Upper lobe of right lung (tissue), 1 donor: ENCODE measurements at places on chromosomes 12 and 14. TPM values are rescaled to one million over a fixed set of nuclear protein-coding genes. Genes with fewer than 3 reads are reported as not detected.

DNA sequence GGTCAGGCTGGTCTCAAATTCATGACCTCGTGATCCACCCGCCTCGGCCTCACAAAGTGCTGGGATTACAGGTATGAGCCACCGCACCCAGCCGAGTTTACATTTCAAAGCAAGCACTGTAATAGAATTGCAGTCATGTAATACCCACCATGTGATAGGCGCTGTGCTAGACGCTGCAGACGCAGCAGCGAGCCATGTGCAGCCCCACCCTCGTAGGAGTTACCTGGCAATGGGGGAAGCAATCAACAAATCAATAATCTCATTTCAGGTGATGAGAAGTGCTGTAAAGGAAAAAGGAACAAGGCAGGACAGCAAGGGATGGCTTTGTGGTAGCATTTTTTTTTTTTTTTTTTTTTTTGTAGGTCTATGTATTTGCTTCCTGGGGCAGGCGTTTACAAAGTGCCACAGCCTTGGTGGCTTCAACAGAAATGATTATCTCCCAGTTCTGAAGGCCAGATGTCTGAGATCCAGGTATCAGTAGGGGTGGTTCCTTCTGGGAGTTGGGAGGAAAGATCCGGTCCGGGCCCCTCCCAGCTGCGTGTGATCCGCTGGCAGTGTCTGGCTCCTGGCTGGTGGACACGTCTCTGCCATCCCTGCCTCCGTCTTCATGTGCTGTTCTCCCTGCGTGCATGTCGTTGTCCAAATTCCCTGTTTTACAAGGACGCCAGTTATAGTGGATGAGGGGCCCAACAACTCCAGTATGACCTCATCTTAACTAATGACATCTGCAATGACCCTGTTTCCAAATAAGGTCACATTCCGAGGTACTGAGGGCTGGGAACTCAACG, 72.8 kb downstream of the TNFAIP2 start:
- DNase-seq = no peak
- H3K27ac ChIP-seq = no peak overlapping the region
- no peaks in the 10 kb centered on the region for H3K27me3 ChIP-seq

GRCh38 chr12:101117842-101118241, 92.2 kb downstream of the SLC5A8 start:
- no peak overlapping the region for H3K4me3 ChIP-seq
- H3K27me3 ChIP-seq = no peaks in the 10 kb centered on the region
- H3K4me1 ChIP-seq = no peaks in the 10 kb centered on the region
- H3K36me3 ChIP-seq = no peaks in the 10 kb centered on the region

DNA sequence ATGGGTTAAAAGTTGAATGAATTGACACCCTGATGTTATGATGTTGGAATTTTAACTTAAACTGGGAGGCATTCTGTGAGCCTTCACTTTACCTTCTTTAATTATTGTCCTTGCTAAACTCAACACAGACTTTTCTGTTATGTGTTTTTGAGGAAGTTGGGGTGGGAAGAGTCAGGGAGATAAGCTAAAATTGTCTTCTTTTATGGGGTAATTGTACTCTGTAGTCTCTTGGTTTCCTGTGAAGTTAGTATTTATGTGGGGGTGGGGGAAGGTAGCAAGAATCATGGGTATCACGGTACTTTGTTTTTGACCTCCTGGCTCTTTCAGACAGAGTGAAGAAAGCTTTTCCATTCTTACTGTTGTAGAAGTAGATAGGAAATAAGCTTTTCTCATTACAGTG, 32.9 kb downstream of the RAB21 start:
- H3K4me3 ChIP-seq = no peak overlapping the region
- no peak for DNase-seq
- H3K36me3 ChIP-seq = peaks cover 64% of the 10 kb centered on the region
- peaks cover 4% of the 10 kb centered on the region for H3K4me1 ChIP-seq

DNA sequence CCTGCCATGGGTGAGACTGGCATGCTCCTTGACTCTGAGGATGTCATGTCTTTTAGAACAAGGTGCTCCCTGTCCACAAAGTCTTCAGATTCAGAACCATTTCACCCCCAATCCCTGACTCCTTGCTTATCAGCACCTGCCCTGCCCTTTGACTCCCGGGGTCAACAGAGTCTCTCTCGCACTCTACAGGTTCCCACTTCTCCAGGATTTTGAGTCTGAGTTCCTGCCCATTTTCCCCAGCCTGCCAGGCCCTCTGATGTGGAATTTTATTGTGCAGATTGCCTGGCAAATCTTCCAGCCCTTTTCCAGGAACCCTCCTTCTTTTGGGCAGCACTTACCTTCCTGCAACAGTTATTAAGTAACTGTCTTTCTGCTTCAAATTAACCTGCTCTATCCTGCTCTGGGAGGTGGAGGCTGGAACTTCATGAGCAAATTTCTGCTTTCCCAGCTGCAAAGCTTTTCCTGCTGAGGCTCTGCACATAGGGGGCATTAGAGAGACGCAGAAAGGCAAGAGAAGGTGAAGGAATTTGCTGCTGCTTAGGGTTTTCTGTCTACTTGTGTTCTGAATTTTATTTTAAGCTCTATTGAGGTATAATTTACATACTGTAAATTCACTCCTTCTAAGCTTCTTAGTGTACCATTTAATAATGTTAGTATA, 259.1 kb downstream of the PCNX1 start:
- no peak for DNase-seq
- H3K27ac ChIP-seq = no peak overlapping the region

- H3K4me1 ChIP-seq = peaks cover 9% of the 10 kb centered on the region
- no peak overlapping the region for H3K4me3 ChIP-seq
- no peak overlapping the region for H3K27ac ChIP-seq
These were observed 30.9 kb upstream of the ANKRD9 start for GRCh38 chr14:102540315-102541028.

DNA sequence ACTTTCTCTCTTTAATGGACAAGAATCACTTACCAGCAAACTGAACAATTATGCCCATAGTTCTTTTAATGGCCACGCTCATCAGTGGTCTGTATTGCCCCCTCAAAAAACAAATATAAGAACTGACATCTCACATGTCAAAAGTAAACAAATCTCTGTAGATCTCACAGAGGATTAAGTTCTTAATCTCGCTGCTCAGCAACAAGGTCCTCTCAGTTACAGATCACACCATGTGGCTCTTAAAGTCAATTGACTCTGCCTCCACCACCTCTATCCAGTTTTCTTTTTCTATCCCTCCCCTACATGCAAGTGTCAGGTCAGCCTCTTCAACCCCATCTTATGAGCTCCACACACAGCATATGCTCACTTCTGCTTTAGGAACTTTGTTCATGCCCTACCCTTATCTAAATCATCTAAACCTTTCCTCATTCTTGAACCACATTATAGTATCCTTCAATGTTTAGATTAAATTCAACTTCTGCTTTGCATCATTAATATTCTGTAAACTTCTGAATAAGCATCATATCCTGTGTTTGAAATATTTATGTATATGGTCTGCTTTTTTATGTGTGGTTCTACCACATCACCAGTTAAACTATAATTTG, 7.2 kb downstream of the ADAM20 start:
- H3K27ac ChIP-seq = no peak overlapping the region
- no peaks in the 10 kb centered on the region for H3K4me1 ChIP-seq
- H3K4me3 ChIP-seq = no peak overlapping the region
- peaks cover 13% of the 10 kb centered on the region for H3K36me3 ChIP-seq

DNA sequence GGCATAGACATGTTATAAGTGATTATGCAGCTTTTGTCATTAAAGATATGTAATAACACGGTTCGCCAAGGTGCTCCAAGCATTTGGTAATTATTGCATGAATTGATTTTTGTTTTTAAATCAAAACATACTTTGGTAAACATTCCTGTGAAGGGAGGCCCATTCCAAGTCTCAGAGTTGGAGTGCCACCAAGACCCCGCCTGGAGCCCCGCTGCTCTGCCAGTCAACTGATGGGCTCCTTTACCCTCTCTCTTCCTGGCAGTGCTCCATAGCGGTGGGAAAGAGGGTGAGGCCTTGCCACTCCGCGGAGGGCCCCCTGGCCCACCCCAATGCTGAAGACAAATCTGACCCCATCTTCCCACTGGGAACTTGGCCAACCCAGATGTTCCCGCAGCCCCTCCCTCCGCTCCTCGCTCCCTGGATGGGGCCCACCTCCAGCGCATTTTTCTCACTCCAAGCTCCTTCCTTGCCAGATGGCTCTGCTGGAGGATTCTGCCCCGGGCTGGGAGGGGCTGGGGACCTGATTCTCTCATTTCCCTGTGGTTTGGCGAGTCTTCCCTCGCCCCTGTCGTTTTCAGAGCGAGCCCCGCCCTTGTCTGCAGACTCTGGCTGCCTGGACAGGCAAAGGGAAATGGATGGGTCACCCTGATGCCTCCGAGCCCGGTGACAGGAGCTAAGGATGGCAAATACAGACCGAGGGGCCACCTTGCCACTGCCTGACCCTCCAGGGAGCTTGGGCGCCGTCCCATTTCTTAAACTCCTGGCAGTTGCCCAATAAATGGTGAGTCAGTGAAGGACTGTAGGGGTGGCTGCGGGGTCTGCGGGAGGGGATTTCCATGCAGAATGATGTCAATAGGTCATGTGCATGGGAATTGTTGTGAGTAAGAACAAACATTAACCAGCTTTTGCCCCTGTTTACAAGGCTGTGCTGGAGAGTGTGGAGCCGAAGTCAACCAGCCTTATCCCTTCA, 9.2 kb upstream of the PAPLN start:
- H3K36me3 ChIP-seq = peaks cover 3% of the 10 kb centered on the region
- H3K27ac ChIP-seq = no peak overlapping the region
- no peaks in the 10 kb centered on the region for H3K27me3 ChIP-seq
- H3K4me3 ChIP-seq = no peak overlapping the region
- peaks cover 19% of the 10 kb centered on the region for H3K4me1 ChIP-seq

GRCh38 chr14:26925876-26926584, 328.2 kb upstream of the NOVA1 start:
- no peaks in the 10 kb centered on the region for H3K36me3 ChIP-seq
- H3K27me3 ChIP-seq = no peaks in the 10 kb centered on the region
- H3K27ac ChIP-seq = no peak overlapping the region
- H3K4me1 ChIP-seq = no peaks in the 10 kb centered on the region
- DNase-seq = peak; percentile 72

- H3K27ac ChIP-seq = peak overlapping the region; percentile 59
- no peaks in the 10 kb centered on the region for H3K27me3 ChIP-seq
- DNase-seq = no peak
- peaks cover 31% of the 10 kb centered on the region for H3K4me1 ChIP-seq
- no peaks in the 10 kb centered on the region for H3K36me3 ChIP-seq
These were observed 26.8 kb downstream of the PCNX1 start for GRCh38 chr14:70934084-70934483.

- H3K36me3 ChIP-seq = no peaks in the 10 kb centered on the region
- H3K27ac ChIP-seq = no peak overlapping the region
- no peaks in the 10 kb centered on the region for H3K27me3 ChIP-seq
These were observed 1.5 kb upstream of the GALNT6 start for GRCh38 chr12:51392556-51393237.

DNA sequence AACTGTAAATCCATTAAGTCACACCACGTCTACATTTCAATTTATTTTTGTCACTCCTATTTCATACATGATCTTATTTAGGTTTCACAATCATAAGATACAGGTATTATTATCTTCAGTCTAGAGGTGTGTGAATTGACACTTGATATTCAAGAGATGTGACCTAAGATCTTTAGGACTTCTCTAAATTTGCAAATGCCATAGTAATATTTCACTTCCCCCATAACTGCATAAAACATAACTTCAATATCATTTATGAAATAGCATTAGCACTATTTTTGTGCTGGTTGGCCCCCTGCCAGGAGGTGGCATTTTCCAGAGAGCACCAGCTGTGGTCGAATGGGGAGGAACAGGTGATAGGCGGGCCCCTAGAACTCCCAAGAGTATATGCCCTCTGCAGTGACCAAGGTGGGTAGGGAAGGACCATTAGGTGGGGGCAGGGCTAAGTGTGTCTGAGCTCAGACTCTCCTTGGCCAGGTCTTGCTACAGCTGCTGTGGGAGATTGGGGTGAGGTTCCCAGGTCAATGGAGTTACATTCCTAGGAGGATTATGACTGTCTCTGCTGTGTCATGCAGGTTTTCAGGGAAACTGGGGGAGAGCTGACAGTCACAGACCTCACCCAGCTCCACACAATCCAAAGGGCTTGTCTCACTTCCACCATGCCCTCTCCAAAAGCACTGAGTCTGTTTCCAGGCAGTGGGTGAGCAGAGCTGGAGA, 49.2 kb upstream of the ERGIC2 start:
- no peak overlapping the region for H3K4me3 ChIP-seq
- no peaks in the 10 kb centered on the region for H3K36me3 ChIP-seq
- no peaks in the 10 kb centered on the region for H3K27me3 ChIP-seq
- H3K4me1 ChIP-seq = no peaks in the 10 kb centered on the region
- no peak overlapping the region for H3K27ac ChIP-seq

DNA sequence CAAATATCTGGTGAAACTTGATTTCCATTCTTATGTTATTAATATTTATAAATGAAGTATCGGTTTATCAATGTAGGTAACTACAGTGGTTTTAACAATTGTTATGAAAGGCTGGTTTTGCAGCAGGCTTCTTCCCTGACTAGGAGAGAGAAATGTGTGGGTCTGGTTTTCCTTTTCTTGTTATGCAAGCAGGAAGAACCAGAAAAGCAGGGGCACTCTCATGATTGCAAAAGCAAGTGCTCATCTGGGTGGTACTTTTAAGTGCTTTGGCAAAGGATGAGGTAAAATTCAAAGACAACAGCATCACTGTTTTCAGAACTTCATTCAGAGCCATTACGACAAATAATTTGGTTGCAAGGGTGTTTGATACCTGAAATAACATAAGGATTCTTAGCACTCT, 105.6 kb downstream of the PTPRO start:
- H3K27ac ChIP-seq = no peak overlapping the region
- H3K36me3 ChIP-seq = no peaks in the 10 kb centered on the region
- H3K4me3 ChIP-seq = no peak overlapping the region
- H3K27me3 ChIP-seq = peaks cover 6% of the 10 kb centered on the region
- DNase-seq = no peak

DNA sequence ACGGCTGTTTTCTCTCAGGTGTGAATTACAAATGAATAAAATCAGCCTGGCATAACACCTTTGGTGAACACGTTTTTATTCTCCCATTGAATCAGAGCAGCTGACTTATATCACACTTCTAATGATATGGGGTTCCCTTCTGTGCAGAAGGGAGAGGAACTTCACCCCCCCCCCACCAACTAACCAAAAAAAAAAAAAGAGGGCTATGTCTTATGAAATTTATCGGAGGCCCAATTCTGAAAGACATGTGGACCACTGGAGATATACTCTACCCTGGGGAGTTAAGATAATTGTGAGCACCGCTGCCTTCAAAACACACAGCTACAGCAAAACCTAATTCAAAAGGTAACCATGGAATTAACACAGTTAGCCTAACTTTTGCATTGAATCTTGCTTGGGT, 4.6 kb downstream of the BCL11B start:
- H3K27me3 ChIP-seq = peaks cover 76% of the 10 kb centered on the region
- H3K36me3 ChIP-seq = no peaks in the 10 kb centered on the region
- no peak for DNase-seq
- peak overlapping the region; percentile 14 for H3K4me3 ChIP-seq

- H3K4me3 ChIP-seq = no peak overlapping the region
- no peak for DNase-seq
- no peak overlapping the region for H3K27ac ChIP-seq
- H3K27me3 ChIP-seq = no peaks in the 10 kb centered on the region
- H3K36me3 ChIP-seq = no peaks in the 10 kb centered on the region
- H3K4me1 ChIP-seq = no peaks in the 10 kb centered on the region
These were observed 406.9 kb upstream of the SOX5 start for GRCh38 chr12:24356240-24356804.

Gene KIF5A
- total RNA-seq = 0.14 TPM

Gene RNF212B
- not detected for total RNA-seq

Gene IL22
- not detected for total RNA-seq

Gene SLC10A1
- not detected for total RNA-seq

Gene SELPLG
- total RNA-seq = 31.9 TPM

Gene ITGB7
- total RNA-seq = 7.7 TPM
